Stimulated activated CD8-positive, alpha-beta memory T cell treated with anti-CD3 and anti-CD28 coated beads, Interleukin-12 subunit alpha, Interleukin-12 subunit beta, amount 100 ng/mL, for 1 hour (primary cell): ENCODE measurements at places on chromosomes 1 and 21.

DNA sequence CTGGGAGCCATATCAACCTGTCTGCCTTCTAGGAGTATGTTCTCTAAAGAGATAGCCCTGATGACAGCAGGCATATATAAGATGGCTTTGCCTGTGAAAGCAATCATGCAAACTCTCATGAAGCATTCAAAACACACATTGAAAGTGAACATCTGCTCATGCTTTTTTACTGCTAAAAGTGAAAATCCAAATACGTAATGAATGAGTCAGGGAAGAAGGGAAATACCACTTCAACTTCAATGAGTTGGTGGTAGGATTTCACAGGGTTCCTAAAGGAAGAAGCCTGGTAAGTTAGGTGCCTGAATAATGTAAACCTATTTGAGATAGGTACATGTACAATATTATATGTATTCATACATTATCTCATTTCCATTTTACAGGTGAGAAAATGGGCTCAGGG lies 50.5 kb upstream of the SLFNL1 start:
- no peak for DNase-seq

GRCh38 chr1:152458384-152459185 lies 44.5 kb upstream of the CRNN start:
- peak; percentile 63 for DNase-seq

GRCh38 chr21:34280389-34280795 lies 83.4 kb upstream of the KCNE2 start:
- no peak for DNase-seq

GRCh38 chr1:90486996-90487395 lies 230.1 kb downstream of the BARHL2 start:
- no peak for DNase-seq

DNA sequence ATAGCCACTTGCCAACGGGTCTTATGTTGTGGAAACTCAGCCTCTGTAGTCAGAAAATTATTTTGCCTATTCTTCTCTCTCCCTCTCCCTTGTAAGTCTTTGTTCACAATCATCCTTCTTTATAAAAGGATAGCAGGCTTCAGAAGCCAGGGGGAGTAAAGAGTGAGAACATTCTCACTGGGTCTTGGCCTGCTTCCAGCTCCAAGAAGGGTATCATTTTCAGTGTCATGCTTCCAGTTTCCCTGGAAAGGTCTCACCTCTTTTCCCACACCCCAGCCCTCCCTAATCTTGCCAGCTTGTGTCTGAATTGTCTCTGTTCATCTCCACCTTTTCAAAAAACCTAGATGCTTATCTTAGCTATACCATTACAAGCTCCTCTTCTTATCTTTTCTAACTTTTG lies 346.2 kb upstream of the LRRC7 start:
- DNase-seq, result no peak

GRCh38 chr21:31410499-31411131 lies 66.6 kb upstream of the TIAM1 start:
- no peak for DNase-seq

DNA sequence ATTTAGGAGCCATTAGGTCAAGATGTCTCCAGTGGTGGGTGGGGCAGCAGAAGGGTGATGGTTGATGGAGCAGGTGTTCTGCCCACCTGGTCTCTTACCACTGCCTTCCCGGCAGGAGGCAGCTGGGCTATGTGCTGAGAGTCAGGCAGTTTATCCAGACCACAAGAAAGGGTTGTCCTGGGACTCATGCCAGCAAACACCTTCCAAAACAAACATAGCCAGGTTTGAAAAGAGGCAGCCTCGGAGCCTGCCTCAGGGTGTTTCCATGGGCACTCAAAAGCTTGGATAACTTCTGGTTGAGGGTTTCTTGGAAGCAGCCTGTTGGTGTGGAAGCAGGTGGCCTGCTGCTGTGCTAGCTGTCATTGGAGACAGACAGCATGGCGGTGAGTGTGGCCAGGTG lies 187.2 kb downstream of the PCP4 start:
- DNase-seq, result no peak

DNA sequence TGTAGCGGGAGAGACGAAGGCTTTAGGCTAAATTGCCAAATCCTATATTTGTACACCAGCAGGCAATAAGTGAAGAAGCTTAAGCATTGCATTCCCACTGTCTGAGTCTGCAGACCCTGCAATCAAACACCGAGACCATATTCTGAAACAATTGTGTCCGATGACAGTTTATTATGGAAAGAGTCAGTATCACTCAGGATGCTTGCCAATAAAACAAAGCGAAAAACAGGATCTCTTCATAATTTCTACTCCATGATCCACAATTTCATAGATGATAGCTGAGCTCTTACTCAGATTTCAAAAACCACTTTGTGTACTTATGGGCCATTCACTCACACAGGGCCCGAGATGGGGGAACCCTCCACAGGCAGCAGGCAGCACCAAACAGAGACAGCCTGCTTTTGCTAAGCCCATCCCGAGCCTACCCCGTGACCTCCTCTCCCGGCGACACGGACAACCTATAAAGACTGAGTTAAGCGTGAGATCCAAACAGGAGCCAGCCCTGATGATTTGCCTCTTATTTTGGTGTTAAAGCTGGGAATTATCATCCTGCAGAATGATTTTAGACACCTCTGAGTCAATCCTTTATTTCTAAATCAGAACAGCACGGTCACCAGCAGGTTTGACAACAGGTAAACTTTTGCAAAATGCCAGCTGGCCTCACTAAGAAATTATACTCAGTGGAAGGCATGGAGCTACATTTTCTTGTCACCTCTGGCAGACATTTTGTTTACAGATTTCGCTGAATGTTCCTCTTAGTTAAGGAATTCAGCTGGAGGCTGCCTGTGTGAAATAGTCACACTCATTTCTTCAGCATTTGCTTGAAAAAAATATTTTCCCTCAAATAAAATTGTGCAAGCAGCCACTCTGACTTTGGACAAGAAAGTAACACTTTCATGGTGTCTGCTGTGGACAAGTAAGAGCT lies 212.4 kb downstream of the GPATCH2 start:
- DNase-seq, result no peak

- DNase-seq, result no peak
These were observed 9.4 kb upstream of the SAMD13 start for GRCh38 chr1:84291882-84292655.

DNA sequence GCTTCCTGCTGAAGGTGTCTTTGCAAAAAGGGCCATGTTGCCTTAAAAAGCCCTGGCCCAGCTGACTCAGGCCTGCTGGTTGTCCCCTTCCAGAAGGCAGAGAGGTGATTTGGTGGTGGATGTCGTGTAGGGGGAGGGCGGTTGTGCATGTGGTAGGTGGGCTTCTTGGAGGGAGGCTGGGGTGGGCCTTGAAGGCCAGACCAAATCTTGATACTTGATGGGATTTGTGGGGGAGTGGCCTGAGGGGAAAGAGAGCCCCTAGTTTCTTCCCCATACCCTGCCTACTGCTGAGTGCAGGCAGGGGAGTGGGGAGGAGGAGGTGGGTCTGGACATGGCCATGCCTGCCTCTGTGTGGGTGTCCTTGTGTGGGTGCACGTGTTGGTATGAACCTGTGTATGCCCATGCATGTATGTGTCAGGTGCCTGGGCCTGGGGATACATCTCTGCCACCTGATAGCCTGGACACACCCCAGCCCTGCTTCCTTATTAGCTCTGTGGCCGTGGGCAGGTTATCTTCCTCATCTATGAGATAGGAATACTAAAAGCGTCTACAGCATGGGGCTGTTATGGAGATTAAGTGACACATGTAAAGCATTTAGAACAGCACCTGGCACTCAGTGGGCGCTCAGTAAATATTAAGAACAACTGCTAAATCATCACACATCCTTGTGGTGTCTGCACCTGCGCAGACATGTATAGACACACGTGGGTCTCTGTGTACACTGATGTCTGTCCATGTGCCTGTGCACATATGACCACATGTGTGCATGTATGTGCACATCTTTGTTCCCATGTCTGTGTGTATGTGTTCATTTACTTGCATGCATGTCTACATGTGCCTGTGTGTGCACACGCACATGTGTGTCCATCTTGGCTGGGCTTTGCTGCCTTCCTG lies 17.0 kb downstream of the FAM151A start:
- DNase-seq, result no peak

GRCh38 chr1:26913754-26914619 lies at the start of gene NR0B2:
Gene NR0B2, minus strand, starts transcription at chr1:26913975. Its CDS starts 35 bp downstream, at chr1:26913940.
- no peak for DNase-seq

DNA sequence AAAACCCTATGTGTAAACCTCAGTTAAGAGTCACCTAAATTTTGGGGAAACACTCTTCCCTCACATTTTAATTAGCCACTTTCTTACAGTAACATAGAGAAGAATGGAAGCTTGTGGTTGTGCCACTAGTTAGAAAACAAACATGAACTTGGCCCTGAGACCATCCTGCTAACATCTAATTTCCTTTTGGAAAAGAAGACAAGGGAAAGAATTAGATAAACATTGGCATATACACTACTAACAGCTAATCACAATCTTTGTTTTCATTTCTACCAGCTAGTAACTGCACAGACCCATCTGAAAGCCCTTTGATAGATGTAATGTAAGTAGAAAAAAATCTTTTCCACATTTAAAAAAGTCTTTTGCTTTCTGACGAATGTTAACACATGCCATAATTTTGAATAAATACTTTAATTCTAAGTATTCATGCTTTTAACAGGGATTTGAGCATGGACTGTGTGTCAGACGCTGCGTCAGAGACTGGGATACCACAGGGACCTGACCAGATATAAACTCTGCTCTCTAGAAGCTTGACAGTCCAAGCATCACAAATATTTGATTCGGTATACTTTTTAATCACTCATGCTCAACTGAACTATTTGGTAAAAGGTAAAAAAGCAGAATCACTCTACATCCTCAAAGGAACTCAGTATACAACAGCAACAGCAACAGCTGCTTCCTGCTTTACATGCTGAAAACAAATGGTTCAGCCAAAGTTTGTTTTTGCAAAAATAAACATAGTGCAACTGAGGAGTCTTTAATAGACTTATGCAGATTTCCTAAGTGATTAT lies 30.2 kb downstream of the DPH5 start:
- DNase-seq, result no peak
